Stimulated activated CD8-positive, alpha-beta memory T cell treated with anti-CD3 and anti-CD28 coated beads, Interleukin-15, amount 100 ng/mL, for 1 hour (primary cell): ENCODE measurements at places on chromosomes 16 and 17.

GRCh38 chr17:34400301-34400931 lies 37.4 kb upstream of the CCL1 start:
- no peak for DNase-seq

DNA sequence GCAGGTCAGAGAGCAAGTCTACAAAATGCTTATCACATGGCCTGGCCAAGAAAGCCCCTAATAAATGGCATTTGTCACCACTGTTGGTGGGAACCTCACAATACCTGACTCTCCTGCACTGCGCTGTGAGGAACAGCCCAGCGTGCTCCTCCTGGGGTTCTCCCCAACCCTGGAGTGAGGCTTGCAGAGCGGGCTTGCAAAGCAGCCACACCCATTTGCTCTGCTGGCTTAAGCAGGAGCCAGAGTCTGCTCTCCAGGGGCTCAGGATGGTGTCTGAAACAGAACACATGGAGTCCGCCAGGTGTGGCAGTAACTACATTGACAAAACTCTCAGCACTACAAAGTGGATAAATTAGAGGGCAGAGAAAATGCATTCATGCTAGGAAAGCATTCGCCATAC lies 331.0 kb upstream of the CCL2 start:
- DNase-seq: no peak

DNA sequence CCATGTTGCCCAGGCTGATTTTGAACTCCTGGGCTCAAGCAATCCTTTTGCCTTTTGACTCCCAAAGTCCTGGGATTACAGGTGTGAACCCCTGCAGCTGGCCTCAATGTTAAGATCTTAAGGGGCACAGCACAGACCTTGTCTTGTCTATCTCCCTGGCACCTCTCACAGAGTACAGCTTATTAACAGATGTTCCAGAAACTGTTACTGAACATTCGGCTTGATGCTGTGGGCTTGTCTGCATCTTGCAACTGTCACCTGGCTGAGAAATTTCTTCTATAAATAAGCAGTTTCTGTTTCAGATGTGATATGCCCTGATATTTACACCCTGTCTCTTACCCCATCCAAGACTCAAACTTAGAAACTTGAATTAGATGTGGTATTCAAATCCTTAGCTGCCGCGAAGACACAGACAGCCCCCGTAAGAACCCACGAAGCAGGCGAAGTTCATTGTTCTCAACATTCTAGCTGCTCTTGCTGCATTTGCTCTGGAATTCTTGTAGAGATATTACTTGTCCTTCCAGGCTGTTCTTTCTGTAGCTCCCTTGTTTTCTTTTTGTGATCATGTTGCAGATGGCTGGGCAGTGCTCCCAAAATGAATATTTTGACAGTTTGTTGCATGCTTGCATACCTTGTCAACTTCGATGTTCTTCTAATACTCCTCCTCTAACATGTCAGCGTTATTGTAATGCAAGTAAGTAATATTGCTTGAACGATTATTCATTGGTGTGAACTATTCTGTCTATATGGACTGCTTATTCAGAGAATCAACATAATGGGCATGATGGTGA lies at the start of gene TNFRSF17:
TSS of gene TNFRSF17 (plus strand) at position 450 of the 791 bp plus-strand sequence. CDS start at position 565, 115 bp downstream.
- no peak for DNase-seq

GRCh38 chr17:50588391-50589049 lies 28.0 kb downstream of the CACNA1G start:
- no peak for DNase-seq

DNA sequence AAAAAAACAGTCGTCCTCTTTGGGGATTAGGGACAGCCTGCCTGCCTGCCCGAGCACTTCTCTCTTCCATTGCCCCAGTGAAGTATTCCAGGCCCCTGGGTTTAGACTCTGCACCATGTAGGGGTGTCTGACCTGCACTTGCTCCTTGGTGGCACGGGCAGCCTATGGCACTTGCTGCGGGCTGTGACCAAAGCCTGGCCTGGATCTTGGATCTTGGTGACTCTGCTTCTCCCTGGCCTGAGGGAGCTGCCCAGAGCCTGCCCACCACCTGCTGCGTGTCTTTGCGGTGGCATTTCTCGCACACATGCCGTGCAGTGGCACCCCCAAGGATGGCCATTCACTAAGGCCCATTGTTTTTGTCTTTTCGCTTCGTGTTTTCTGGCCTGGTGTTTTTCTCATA lies 6.1 kb upstream of the STH start:
- no peak for DNase-seq

- DNase-seq: no peak
These were observed 96.6 kb upstream of the SIAH1 start for GRCh38 chr16:48481772-48482171.

- no peak for DNase-seq
These were observed 46.1 kb upstream of the KCNJ2 start for GRCh38 chr17:70123193-70123592.

GRCh38 chr16:84643180-84643583 lies 5.1 kb upstream of the KLHL36 start:
- DNase-seq: no peak

- no peak for DNase-seq
These were observed 241.2 kb downstream of the HAPSTR1 start for GRCh38 chr16:9332574-9333148.

GRCh38 chr17:79831265-79832217 lies 7.7 kb downstream of the CBX4 start:
- DNase-seq: no peak

DNA sequence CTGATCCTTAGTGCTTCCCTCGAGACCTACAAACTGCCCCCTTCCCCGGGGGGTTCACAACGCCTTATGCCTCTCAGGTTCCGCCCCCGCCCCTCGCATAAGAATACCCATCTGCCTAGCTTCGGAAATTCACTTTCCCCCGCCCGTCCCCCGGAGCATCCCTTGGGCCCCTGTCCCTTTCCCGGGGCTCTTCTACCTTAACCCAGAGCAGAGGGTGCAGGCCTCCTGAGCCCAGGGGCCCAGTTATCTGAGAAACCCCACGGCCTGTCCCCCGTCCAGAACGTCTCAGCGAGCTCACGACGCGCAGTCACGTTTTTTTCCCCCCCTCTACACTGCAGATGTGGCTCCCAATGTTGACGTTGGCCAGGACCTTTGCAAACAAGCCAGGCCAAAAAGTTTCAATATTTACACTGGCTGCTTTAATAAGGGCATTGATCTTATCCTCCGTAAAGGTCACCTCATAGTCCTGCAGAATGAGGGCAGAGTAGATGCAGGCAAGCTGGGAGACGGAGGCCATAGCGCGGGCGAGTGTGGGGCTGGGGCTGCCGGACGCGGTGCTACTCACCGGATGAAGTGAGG lies 1.4 kb upstream of the NBR1 start:
- DNase-seq: no peak

DNA sequence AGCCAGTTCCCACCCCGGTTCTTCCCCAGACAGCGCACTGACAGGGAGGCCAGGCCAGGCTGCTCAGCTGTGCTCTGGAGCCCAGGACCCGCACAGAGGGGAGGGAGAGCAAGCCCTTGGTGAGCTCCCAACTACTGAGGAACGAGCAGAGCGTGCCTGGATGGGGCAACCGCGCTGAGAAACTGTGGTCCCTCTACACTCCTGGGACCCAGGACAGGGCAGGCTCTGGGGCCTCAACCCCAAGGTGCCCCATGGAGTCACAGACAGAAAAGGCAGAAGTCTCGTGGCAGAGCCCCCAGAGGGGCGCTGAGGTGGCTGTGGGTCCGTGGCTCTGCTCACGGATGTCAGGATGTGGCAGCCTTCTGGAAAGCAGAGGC lies 16.3 kb downstream of the SLX4 start:
- no peak for DNase-seq

GRCh38 chr17:28480799-28481571 lies 7.5 kb downstream of the SLC13A2 start:
- DNase-seq: no peak
